ENCODE measurements at places on chromosomes 3 and 15. TPM values are rescaled to one million over a fixed set of nuclear protein-coding genes. Genes with fewer than 3 reads are reported as not detected.

Gene CCR4
- total RNA-seq = 0.05 TPM

Gene ARHGAP31
- total RNA-seq = 64.1 TPM

Gene RASGRP1
- 0.37 TPM for total RNA-seq

Gene SENP7
- 19.9 TPM for total RNA-seq

Gene SLC12A8
- 0.70 TPM for total RNA-seq

Gene SLMAP
- total RNA-seq = 50.0 TPM

Gene ATR
- total RNA-seq = 30.7 TPM

Gene CCR2
- total RNA-seq = not detected

Gene EFCAB12
- total RNA-seq = not detected

Gene CNTN3
- total RNA-seq = not detected

Gene VPS39
- total RNA-seq = 47.0 TPM

Gene SI
- not detected for total RNA-seq

Gene MESP1
- total RNA-seq = 0.14 TPM

Gene KCNH8
- under 0.01 TPM for total RNA-seq

All from dermis blood vessel endothelial cell (primary cell).